ENCODE measurements at places on chromosomes 5 and 9. TPM values are rescaled to one million over a fixed set of nuclear protein-coding genes. Genes with fewer than 3 reads are reported as not detected.

DNA sequence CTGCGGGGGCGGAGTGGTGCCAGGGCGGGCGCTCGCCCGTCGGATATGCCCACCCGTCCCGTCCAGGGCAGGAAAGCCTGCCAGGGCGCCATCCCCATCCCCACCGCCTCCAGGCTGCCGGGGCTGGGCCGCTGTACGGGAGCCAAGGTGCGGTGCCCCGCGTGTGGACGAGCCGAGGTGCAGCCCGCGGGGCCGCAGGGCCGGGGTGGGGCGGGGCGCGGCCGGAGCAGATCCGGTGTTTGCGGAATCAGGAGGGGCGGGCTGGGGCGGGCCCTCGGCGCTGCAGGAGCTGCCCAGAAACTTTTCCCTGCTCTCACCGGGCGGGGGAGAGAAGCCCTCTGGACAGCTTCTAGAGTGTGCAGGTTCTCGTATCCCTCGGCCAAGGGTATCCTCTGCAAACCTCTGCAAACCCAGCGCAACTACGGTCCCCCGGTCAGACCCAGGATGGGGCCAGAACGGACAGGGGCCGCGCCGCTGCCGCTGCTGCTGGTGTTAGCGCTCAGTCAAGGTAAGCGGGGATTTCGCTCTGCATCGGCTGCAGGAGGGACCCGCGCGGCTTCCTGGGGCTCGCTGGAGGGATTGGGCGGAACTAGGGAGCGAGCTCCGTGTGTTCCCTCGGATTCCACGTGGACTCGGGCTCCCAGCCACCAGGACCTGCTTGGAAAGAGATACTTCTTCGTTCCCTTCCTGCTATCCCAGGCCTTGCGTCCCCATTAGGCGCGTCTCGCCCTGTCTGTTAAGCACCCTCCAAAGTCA, at the start of gene ITGA2:
ITGA2 (plus strand) TSS at position 328 of the 756 bp plus-strand sequence; CDS start at position 445, 117 bp downstream.
- DNase-seq = peak; percentile 32

MLANA gene
- total RNA-seq = not detected

- DNase-seq = no peak
Measured at GRCh38 chr5:140881889-140882590, at the start of gene PCDHA13. TSS of gene PCDHA13 (plus strand) at chr5:140882124. CDS start at chr5:140882269, 145 bp downstream.

DNA sequence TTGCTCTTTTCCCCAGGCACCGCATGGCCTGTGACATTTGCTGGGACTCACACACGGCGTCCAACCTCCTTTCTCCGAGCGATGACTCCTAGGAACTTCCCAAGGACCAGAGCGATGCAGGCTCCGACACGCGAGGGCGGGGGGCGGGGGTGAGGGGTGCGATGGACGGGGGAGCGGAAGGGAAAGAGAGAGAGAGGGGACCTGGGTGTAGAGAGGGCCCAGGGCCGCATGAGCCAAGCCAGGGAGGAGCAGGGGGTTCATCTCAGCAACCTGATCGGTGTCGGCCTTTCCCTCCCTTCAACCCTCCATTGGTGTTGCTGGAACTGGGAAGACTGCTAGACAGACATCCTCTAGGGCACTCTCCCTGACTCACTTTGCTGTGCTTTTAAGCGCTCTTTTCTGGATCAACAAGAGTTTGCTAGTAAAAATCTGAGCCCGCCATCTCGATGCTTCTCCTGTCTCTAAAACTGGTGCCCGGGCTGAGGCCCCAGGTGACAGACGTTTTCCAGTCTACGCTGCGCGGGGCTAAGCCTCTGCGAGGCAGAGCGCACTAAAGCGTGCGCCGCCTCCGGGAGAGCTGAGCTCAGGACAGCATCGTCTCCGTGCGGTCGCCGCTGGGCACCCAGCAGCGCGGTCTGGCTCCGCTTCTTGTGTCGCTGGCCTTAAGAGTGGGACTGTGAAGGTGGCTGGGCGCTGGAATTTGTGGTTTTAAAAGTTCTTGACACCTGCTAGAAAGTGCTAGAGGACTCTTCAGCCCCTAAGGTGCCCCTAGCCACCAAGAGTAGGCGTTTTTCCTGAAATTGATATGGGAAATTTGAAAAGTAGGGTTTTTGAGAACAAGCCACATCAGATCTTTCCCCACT, 1.0 kb upstream of the TSLP start:
- DNase-seq = no peak

DNA sequence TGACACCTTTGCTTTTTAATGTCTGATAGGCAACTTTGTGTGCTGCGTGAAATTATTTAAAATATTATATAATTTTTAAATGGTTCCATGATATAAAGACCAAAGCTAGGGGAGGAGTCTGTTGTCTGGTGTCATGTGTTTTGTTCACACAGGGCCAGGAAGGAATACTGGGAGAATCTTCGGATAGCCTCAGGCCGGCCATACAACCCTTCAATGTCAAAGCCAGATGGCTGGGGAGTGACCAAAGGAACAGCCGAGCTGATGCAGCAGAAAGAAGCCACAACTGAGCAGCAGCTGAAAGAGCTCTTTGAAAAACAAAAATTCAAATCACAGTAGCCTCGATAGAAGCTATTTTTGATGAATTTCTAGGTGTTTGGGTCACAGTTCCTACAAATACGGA, 19.2 kb downstream of the BHMT start:
- no peak for DNase-seq

NKD2 gene
- total RNA-seq = under 0.01 TPM

IL4 gene
- not detected for total RNA-seq

DNA sequence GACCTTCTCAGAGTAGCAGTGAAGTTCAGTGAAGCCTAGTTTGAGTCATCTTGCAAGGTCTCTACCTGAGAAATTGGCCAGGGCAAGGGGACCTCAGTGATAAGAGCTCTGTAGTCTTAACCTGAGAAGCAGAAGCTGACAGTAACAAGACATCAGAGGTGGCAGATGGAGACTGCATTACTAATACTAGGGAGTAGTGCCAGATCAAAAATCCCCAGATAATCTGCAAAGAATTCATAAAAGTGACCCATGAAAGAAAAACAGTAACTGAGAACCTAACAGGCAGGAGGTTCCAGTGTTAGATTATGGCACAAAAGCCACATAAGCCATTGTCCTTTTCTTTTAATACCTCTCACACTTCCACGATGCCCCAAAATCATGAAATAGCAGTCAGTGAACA, 175.5 kb downstream of the MUSK start:
- DNase-seq = no peak

- no peak for DNase-seq
Measured at GRCh38 chr9:134635351-134636148, 6.1 kb upstream of the COL5A1 start.

- no peak for DNase-seq
Measured at GRCh38 chr5:78701795-78702410, 53.3 kb upstream of the LHFPL2 start.

DNA sequence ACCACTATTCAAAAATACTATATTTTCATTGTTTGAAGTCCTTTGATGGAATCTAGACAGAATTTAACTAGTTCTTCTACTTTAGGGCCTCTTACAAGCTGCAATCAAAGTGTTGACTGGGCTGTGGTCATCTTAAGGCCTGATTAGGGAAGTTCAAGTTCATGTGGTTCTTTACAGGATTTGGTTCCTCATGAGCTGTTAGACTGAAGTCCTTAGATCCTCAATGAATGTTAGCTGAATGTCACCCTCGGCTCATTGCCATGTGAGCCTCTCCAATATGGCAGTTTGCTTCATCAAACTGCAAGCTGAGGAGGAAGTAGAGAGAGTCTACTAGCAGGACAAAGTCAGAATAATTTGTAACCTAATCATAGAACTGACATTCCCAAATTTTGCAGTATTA, 135.1 kb downstream of the CSNK1G3 start:
- DNase-seq = no peak

DNA sequence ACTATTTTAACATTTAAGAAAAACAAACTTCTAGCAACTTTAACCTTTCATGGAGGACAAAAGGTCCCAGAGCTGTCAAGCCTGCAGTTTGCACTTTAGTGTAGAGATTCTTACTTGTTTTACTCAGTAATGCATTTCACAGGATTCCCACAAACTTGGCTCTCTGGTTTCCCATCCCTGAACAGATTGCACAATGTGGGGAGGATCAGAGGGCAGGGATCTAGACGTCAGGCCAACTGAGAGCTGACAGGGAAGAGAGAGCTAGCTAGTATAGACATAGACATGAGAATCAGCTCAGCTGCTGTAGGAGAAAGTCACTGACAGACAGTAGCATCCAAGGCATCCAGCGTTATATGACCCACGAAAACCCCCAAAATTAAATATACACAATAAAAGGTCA, 20.9 kb upstream of the BNIP1 start:
- DNase-seq = no peak

GRCh38 chr5:139183502-139183901, 14.7 kb downstream of the SIL1 start:
- DNase-seq = no peak

RCL1 gene
- total RNA-seq = 29.4 TPM

DNA sequence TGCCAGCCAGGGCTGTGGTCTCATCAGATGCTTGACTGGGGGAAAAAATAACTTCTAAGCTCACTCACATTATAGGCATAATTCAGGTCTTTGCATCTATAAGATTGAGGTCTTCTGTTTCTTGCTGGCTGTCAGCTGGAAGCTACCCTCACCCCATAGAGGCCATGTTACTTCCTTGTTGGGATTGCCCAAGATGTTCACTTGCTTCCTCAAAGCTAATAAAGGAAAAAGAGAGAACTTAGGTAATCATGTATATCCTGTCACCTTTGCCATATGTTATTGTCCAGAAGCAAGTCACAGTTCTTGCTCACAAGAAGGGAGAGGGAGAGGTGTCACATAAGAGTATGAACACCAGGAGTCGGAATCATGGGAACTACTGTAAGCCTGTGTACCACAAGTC, 38.7 kb upstream of the ANKRD34B start:
- DNase-seq = no peak

ZDHHC12 gene
- total RNA-seq = 73.0 TPM

DNA sequence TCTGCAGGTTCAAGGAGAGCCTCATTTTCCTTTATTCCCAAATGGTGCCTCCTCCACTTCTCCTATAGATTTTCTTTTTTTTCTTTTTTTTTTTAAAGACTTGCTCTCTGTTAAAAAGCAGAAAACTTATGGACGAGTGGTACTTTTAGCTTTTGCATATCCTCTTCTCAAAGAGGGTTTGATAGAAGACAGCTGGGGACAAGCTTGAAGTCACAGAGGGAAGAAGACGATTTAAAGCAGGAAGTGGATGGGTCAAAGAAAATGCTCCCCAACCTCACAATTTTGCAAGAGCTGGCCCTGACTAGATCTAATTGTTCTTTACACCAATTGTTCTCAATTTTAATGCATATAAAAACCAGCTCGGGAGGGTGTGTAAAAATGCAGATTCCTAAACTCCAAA, 48.9 kb downstream of the APBA1 start:
- DNase-seq = no peak

RNF208 gene
- total RNA-seq = 1.3 TPM

DNA sequence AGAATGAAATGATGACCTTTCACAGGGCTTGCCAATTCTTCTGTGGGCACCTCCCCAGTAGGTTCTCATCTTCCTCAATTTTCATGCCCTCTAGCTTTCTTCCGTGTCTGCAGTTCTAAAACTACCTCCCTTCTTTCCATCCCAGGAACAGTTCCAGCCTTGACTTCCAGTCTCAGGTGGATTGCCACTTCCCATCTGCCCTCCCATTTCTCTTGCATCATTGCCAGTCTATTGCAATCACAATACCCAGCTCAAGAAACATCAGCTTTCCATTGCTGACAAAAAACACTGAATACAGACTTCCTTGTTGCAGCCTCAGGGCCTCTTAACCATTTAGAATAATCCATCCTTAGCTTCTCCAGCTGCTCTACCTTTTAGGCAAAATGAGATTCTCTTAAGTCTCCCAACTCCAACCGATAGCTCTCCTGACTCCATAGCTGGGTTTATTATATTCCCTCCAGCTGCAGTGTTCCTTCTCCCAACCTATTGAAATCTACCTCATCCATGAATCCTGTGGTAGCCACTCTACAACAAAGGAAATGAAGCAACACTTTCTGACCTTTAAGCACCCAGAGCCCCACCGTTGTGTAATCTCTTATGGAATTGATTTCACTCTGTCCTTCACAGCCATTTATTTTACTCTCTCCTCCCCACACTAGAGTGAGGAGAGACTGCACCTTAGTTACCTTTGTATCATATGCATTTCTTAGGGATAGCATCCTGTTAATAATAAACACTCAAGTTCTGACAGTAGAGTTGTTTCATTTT, 75.6 kb upstream of the PCA3 start:
- DNase-seq = no peak

- DNase-seq = no peak
Measured at GRCh38 chr5:171391996-171392577, 4.4 kb downstream of the NPM1 start.

PTPDC1 gene
- total RNA-seq = 2.7 TPM

GRCh38 chr5:55171471-55171870, 1.5 kb downstream of the CDC20B start:
- no peak for DNase-seq

PIP5K1B gene
- total RNA-seq = 12.4 TPM

CTXN3 gene
- not detected for total RNA-seq

- no peak for DNase-seq
Measured at GRCh38 chr9:123162360-123162759, 106.0 kb downstream of the STRBP start.

FOXD4L3 gene
- total RNA-seq = under 0.01 TPM

DRD1 gene
- not detected for total RNA-seq

CDKN2B gene
- total RNA-seq = under 0.01 TPM

- DNase-seq = no peak
Measured at GRCh38 chr9:16100537-16101091, 547.8 kb downstream of the CCDC171 start.

DNA sequence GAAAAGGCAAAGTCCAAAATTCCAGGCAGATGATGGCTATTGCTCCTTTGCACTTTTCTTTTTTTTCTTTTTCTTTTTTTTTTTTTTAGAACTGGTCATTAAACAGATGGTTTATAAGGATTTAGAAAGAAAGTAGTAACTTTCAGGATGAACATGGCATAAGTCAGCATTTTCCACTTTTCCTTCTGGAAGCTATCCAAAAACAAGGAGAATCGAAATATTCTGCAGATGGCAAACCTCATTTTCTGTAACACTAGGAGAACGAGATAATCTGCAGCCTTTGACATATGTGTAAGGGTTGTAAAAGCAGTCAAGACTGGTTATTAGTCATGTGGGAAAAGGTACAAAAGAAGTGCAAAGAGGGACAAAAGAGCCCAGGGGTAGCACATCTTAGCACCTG, 69.1 kb upstream of the PUM3 start:
- DNase-seq = no peak

C9orf50 gene
- total RNA-seq = not detected

Measured in hematopoietic multipotent progenitor cell (in vitro differentiated cells).